ENCODE measurements at places on chromosomes 1 and 21. TPM values are rescaled to one million over a fixed set of nuclear protein-coding genes. Genes with fewer than 3 reads are reported as not detected.

FBXO2 gene
- 4.6 TPM for total RNA-seq

THEM5 gene
- not detected for total RNA-seq

KRTAP20-1 gene
- not detected for total RNA-seq

ICOSLG gene
- 1.7 TPM for total RNA-seq

SH2D2A gene
- total RNA-seq, result 157 TPM

DNASE2B gene
- not detected for total RNA-seq

CHD5 gene
- 0.47 TPM for total RNA-seq

Data from activated CD8-positive, alpha-beta memory T cell treated with anti-CD3 and anti-CD28 coated beads, Interleukin-2, amount 10 ng/mL, durations not matched to agents 7 days and 5 days (primary cell).